Bone marrow (tissue), 2 donors: ENCODE measurements at places on chromosomes 7 and 10.

GRCh38 chr10:115082506-115082905, 10.7 kb upstream of the ATRNL1 start:
- DNase-seq: no peak

DNA sequence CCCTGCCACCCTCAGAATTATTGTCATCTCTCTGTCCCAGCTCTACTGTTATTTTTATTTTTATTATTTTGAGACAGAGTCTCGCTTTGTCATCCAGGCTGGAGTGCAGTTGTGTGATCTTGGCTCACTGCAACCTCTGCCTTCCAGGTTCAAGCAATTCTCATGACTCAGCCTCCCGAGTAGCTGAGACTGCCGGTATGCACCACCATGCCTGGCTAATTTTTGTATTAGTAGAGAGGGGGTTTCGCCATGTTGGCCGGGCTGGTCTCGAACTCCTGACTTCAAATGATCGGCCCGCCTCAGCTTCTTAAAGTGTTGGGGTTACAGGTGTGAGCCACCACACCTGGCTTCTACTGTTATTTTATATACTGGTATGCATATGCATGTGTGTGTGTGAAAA, 11.0 kb downstream of the CALHM2 start:
- no peak for DNase-seq

- no peak for DNase-seq
Measured at GRCh38 chr7:28811008-28811407, 147.1 kb downstream of the TRIL start.

DNA sequence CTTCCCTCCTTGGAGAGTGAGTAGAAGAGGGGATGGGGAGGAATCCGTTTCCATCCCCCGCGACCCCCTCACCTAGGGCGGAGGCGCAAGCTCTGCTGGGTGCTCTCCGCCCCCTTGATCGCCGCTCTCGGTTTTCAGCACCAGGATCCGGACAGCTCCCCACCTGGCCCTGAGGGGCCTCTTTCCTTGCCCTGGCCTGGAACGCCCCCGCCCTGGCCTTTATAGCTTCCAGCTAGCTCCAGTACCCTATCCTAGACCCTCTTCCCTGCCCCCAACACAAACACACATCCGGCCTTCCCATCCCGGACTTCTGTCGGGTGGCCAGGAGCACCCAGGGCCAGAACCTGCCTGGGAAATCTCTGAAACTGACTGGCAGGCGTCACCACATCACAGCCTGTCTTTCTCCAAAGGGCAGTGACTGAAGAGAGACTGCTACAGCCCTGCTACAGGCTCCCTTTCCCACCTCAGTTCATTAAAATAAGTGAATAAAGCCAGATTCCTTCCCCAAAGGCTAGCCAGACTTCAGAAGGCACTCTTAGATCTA, 72.3 kb upstream of the LEP start:
- no peak for DNase-seq

- DNase-seq: no peak
Measured at GRCh38 chr10:112721080-112721698, 228.9 kb upstream of the TCF7L2 start.

DNA sequence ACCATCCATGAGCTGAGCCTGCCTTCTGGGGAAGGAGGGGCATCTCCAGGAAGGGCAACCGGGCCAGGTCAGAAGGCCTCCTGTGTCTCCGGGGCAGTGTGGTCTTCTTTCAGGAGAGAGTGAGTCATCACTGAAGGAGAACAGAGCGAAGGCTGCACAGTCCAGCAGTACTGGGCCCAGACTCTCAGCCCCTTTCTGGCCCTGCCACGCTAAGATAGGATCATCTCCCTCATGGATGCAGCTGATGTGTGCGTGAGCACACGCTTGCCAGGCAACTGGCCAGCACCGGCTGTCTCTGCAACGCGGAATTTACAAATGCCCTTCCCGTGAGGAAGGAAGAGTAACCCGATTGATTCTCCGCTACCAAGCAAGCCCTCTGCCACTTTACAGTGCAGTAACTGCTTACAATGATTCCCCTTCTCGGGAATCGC, 328.2 kb downstream of the TNS3 start:
- DNase-seq: peak; percentile 59

DNA sequence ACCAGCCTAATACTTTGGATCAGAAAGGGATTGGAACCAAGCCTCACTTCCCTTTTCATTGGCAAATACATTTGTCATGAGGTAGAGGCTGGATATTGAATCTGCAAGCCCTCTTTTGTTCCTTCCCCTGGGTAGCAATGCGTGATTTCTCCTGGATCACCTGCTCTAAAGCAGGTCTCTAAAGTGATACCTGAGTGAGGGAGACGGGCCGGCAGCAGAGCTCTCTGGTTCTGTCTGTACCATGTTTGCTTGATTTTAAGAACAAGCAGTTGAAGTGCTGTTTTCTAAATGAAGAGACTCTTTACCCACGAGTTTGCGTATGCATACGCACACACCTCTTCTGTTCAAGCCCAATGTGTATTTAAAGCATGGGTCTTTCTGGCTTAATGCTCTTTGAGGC, 41.1 kb downstream of the GARS1 start:
- no peak for DNase-seq

GRCh38 chr7:46068159-46068558, 147.1 kb upstream of the IGFBP3 start:
- no peak for DNase-seq

GRCh38 chr7:119929891-119930290, 343.1 kb upstream of the KCND2 start:
- no peak for DNase-seq

DNA sequence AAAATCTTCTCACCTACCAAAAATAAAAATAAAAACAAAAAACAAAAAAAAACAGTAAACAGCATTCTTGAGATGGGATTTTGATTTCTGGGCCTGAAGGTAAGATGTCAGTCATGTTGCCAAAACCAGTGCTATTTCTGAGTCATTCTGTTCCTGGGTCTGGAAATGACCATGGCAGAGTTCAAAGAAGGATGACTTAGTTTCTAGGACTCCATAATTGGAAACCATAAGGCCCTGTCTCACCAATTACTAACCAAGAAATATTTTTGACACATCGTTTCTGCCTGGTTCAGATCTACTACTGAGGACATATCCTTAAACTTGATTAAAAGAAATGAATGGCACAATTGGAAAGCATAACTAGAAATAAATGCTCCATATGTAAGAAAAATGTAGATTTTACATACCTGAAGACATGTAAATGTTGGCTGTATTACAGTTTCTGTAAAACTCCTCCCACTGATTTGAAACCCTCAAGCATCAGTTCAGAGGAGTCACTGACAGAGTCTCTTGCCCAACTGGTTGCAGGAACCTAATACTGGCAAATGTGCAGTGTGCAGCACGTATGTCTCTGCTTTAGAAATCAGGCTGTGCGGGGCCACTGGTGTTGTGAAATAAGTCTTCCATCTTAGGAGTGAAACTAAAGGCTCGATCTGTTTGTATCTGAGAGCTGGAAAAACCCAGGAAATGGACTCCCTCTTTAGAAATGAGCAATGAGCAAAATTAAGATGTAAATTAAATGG, 84.8 kb upstream of the EGR2 start:
- DNase-seq: no peak

- no peak for DNase-seq
Measured at GRCh38 chr7:158245724-158246041, 341.9 kb downstream of the PTPRN2 start.

DNA sequence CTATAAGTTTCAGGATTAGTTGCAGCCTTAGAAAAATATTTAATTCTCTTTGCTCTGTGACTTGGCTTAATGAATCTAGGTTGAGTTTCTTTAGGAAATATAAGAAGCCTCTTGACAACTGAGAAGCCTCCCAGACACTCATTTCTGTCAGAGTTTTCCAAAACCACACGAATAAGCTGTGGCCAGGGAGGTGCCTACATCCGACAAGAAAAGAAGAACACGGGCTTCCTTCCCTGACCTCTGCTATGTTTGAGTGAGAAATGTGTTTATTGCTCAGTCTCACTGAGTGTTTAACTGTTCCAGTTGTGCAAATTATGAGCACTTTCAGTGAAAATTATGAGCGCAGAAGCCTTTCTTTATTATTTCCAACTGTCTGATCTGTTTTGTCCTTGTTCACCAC, 105.0 kb downstream of the TRIL start:
- no peak for DNase-seq

- no peak for DNase-seq
Measured at GRCh38 chr7:21430575-21430954, 2.7 kb downstream of the SP4 start.

- no peak for DNase-seq
Measured at GRCh38 chr10:122844146-122844545, 1.5 kb downstream of the CUZD1 start.

- no peak for DNase-seq
Measured at GRCh38 chr10:129764901-129765663, 199.0 kb downstream of the EBF3 start.

- DNase-seq: no peak
Measured at GRCh38 chr7:157299613-157300368, 37.0 kb upstream of the DNAJB6 start.

DNA sequence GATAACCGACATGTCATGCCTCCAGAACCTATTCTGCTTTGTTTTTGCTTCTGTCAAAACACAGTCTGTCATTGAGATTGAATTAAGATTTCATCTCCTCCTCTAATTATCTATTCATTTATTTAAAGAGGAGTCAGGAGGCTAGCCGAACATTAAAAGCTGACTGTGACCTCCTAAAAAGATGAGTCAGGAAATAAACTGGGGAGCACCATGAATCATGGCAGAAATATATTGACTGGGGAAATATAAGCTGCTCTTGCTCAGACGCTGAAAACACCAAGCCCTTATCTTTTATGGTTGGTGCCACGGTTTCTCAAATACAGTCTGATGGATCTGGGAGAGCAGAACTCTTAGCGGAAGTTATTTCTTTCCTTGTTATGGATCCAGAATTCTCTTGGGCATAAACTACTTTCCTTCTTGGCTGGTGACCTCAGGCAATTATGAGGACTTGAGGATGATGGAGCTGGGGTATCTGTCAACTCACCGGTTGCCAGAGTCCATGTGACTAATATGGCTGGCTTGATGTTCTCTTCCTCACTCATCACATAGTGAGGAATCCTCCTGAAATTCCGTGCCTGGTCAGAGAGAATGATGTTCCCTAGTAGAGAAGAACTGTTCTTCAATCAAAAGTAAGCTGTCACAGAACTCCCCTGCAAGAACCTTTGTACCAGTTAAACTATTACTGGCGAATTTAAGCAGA, 307.6 kb upstream of the PHYHIPL start:
- DNase-seq: no peak

DNA sequence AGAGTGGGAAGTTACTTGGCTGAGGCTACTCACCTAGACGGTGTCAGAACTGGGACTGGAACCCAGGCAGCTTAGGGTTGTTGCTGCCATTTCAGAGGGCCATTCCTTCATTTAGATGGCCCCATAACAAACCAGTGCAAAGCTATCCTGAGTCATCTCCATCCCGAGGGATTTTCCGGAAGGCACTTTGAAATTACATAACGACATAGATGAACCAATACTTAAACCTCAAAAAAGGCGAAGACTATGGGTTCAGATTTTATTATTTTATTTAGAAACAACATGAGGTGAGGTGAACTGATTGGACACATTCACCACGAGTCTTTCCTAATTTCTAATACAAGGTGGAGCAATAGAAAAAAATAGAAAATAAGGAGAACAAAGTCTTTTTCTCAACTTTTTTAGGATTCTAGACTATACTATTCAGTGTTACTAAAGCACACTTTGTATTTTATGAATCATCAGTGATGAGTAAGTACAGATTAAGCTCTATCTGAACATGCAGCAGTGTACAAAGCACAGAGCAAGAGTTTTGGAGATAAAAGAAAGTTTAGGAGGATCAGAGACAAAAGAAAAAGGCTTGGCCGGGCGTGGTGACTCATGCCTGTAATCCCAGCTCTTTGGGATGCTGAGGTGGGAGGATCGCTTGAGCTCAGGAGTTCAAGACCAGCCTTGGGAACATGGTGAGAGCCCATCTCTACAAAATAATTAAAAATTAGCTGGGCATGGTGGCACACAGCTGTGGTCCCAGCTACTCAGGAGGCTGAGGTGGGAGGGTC, 79.5 kb upstream of the SVIL start:
- DNase-seq: no peak

- DNase-seq: no peak
Measured at GRCh38 chr7:150620617-150621371, 11.4 kb downstream of the GIMAP6 start.

DNA sequence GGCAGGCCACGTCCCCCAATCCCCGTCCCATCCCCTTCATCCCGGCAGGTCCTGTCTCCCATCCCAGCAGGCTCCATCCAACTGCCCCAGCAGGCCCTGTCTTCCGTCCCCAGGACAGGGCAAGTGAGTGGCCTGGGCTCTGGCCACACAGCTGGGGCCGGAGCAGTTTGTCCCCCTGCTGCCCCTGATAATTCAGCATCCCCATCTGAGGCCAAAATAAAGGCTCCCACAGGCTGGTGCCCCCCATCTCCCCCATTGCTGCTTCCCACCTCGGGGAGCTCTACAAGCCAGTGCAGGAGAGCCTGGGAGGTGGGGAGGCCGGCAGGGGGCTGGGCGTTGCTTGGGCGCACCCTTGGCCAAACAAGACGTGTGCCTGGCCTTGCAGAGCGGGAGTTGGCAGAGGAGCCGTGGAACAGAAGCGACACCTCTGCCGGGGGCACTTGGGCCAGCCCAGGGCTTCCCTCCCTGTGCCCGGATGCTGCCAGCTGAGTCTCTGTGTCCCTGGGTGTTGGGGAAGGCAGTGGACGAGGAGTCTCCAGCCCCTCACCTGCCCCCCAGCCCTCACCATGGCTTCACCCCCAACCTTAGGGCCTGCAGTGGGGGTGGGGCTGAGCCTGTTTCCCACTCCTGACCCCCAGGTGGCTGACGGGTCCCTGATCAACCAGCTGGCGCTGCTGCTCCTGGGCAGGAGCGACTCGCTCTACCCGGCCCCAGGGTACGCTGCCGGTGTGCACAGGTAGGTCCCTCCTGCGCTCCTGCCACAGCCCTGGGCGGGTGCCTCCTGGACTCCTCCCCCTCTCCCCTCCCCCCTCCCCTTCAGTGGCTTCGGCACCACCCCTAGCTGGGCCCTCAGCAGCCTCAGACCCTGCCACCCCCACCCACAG, 14.0 kb downstream of the AP5Z1 start:
- no peak for DNase-seq

- DNase-seq: no peak
Measured at GRCh38 chr10:3660753-3661152, 124.3 kb downstream of the KLF6 start.

DNA sequence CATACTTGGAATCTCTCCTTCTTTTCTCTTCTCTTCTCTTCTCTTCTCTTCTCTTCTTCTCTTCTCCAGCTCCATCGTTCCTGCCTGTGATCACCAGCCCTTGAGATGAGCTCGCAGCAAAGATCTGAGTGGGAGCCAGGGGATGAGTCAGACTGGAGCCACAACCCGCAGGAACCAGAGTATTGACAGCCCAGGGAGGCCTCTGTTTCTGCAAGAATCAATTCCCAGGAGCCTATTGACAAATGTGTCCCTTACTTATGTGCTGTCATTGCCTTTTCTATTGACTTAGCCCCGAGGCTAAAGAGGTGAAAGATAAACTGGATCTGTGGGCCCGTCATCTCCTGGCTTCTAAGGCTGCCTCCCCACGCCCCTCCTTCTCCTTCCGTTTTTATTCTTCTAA, 13.1 kb upstream of the HABP2 start:
- DNase-seq: no peak
